Fibroblast of lung (primary cell): ENCODE measurements at places on chromosomes 5 and 9. TPM values are rescaled to one million over a fixed set of nuclear protein-coding genes. Genes with fewer than 3 reads are reported as not detected.

The CDH9 gene
- not detected in 2 replicates for polyA plus RNA-seq

The SPINK13 gene
- not detected in 2 replicates for polyA plus RNA-seq

The WDR38 gene
- polyA plus RNA-seq, result not detected in 2 replicates

The NR6A1 gene
- 0.07 and 0.25 TPM in 2 replicates for polyA plus RNA-seq

The FYB1 gene
- polyA plus RNA-seq, result not detected in 2 replicates

The KIF20A gene
- 17.4 and 68.7 TPM in 2 replicates for polyA plus RNA-seq

The PCDHA13 gene
- polyA plus RNA-seq, result 0.02 TPM in 1 of 2 replicates, not detected in the other

The TEK gene
- polyA plus RNA-seq, result 0.54 and 0.77 TPM in 2 replicates

The ARHGEF39 gene
- 0.77 and 3.9 TPM in 2 replicates for polyA plus RNA-seq

The TLE4 gene
- 27.5 and 35.0 TPM in 2 replicates for polyA plus RNA-seq

The CEP72 gene
- 0.92 and 2.4 TPM in 2 replicates for polyA plus RNA-seq

The TMOD1 gene
- 0.98 and 3.6 TPM in 2 replicates for polyA plus RNA-seq

The CEL gene
- polyA plus RNA-seq, result 0.12 and 0.19 TPM in 2 replicates

The MEGF10 gene
- 0.02 and 0.09 TPM in 2 replicates for polyA plus RNA-seq

The LEAP2 gene
- polyA plus RNA-seq, result 0.30 and 0.50 TPM in 2 replicates

The FOXI1 gene
- not detected in 2 replicates for polyA plus RNA-seq

The CSF2 gene
- polyA plus RNA-seq, result 0.09 and 0.71 TPM in 2 replicates

The CCDC152 gene
- polyA plus RNA-seq, result 1.4 and 3.3 TPM in 2 replicates

The CSF1R gene
- polyA plus RNA-seq, result 0.07 and 0.15 TPM in 2 replicates

The MGAT4B gene
- polyA plus RNA-seq, result 172 and 175 TPM in 2 replicates

The INSL6 gene
- not detected in 2 replicates for polyA plus RNA-seq

The PCDHA9 gene
- 0.03 TPM in 1 of 2 replicates, not detected in the other for polyA plus RNA-seq

The EFNA5 gene
- polyA plus RNA-seq, result 3.7 and 4.3 TPM in 2 replicates

The SEC16A gene
- 17.8 and 25.9 TPM in 2 replicates for polyA plus RNA-seq

The WHRN gene
- polyA plus RNA-seq, result 0.16 and 0.35 TPM in 2 replicates
